NCI-H2171 treated with DMSO at 0.1 percent for 48 hours (cell line): ENCODE measurements at places on chromosomes 5 and 9.

GRCh38 chr9:28909526-28909925 is 1336.2 kb upstream of the C9orf72 start:
- DNase-seq = no peak

DNA sequence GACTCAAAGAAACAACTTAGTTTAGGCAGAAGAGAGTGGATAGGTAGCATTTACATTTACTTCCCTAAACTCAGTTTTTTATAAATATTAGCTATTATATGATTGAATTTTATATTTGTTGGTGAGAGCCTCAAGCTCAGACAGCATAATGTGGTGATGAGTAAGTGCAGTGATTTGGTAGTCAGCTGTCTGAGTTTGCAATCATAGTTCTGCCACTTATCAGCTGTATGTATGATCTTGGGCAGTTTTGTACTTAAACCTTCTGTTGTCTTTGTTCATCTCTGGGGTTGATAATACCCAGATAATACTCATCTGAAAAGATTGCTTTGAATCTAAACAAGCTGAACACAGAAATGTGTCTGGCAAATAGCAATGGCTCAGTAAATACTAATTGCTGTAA is 108.8 kb downstream of the ANXA1 start:
- no peak for DNase-seq

GRCh38 chr5:168269937-168270330 is 21.5 kb upstream of the WWC1 start:
- peak; percentile 82 for DNase-seq

DNA sequence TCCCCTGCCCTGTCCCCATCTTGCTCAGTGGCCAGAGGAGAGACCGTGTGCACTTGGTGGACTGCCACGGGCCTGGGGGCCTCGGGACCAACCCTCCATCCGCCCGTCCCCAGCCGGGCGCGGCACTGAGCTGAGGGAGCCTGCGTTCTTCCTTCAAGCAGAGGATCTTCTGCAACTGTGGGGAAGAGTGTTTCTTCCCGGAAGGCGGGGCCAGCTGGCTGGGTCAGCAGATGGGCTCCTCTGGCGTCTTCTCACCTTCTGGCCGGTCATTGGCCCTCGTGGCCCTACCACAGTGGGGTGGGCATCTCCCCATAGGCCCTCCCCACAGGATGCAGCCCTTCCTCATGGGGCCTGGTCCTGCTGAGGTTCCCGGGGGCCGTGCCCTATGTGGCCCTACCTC is 17.4 kb downstream of the RXRA start:
- no peak for DNase-seq

GRCh38 chr5:176492431-176492830 is 44.2 kb downstream of the FAF2 start:
- no peak for DNase-seq

- no peak for DNase-seq
Measured at GRCh38 chr9:129703667-129704355, 38.4 kb downstream of the PRRX2 start.

GRCh38 chr5:31470608-31471007 is 61.3 kb downstream of the DROSHA start:
- DNase-seq = no peak

- no peak for DNase-seq
Measured at GRCh38 chr5:1217596-1218206, 7.5 kb upstream of the SLC6A18 start.

DNA sequence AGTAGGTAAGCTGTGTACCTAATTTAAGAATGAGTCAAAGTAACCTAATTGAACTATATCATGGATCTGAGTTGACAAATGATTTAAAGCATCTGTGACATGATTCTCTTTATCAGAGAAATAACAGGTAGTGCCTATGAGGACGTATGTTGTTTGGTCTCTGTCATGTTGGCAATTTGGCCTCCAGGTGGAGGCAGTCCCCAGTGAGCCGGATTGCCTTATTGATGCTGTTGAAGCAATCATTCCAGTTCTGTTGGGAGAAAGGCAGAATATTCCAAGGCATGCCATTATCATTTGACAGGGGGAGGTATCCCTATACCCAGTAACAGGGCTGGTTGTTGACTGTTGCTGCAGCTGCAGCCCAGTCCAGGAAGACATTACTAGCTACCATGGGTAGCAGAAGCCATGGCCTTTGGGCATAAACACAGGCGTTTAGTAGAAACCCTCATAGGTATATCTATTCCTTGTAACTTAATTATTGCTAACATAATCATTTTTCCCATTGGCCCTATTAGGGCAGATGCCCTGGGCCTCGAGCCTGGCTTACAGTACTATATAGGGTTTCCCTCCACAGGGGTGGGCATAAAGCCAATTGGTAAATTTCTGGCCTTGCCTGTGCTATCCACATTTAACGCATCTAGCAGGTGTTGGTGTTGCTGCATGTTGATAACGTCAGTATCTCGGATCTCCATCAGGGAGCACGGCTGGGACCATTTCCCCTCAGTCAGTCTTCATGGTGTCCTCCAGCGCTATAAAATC is 12.2 kb upstream of the SLC22A4 start:
- no peak for DNase-seq

DNA sequence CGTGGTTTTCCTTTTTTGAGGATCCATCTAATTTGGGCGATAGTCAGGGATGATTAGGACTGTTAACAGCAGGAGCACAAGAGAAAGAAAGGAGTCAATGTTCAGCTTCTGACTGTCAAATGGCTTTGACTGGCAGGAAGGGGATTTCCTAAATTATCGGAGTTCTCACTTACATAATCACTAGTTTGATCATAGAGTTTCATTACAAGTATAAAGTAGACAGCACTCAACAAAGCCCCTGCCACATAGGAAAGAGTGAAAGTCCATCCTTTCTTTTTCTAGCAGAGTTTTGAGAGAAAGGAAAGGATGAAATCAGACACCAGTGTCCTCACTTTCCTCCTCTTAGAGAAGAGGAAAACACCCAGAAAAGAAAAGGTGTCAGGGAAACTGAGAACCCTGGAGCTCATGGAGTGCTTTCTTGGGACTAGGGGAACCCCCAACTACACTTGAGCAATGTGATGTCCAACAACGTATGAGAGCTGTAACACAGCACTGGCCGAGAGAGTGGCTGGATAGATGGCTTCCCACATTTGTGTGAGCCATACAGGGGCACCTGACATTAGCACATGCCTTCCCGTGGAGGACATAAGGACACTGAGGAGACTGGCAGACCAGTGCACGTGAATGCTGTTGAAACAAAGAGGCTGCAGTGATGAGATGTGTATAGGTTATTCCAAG is 26.0 kb upstream of the LPAR1 start:
- no peak for DNase-seq

DNA sequence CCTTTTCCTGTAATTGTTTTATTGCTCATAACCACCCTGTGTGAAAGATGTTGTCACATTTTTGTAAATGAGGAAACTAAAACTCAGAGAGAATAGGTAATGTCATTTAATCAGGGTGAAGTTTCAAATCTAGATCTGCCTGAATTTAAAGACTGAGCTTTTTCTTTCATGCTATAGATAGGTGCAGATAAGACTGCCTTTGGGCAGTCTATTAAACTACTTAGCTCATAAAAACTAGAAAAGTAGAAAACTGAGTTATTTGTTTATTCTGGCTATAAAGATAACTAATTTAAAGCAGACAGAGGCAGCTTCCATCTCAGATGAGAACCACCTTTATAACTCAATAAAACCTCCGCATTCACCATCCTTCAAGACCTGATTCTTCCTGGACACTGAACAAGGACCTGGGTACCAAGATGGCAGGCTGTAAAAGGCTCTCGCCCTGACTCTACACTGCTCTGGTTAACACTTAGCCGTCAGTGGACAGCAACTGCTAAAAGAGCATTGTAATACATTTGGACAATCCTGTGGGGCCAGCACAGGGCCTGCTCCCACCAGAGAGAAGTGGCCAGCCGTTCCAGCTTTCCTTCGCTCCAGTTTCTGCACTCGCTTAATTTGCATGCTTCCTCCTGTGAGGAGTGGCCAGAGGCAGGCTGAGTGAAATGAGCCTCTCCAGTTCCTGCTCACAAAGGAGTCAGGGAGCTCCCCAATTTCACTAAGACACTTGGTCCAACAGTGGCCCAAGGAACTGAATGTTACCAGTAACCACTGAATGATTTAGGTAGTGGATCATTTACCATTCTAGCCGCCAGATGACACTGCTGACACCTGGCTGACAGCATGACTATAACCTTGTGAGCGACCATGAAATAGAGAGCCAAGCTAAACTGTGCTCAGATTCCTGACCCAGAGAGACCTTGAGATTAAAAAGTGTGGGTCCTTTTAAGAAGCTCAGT is 566.4 kb downstream of the EFNA5 start:
- no peak for DNase-seq

- no peak for DNase-seq
Measured at GRCh38 chr5:140481758-140482157, 65.7 kb upstream of the EIF4EBP3 start.

- no peak for DNase-seq
Measured at GRCh38 chr9:134544388-134545214, 97.0 kb upstream of the COL5A1 start.

DNA sequence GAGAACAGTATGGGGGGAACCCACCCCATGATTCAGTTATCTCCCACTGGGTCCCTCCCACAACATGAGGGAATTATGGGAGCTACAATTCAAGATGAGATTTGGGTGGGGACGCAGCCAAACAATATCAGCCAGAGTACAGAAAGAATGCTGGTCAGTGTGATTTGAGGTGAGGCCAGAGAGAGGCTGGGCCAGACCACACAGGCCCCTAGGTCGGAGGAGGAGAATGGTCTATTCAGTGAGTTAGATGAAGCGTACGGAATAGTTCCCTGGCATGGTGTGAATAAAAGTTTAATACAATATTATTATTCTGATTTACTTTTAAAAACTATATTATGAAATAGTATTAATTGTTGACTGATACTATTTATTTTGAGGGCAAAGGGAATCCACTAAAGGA is 39.7 kb downstream of the PCSK5 start:
- no peak for DNase-seq

DNA sequence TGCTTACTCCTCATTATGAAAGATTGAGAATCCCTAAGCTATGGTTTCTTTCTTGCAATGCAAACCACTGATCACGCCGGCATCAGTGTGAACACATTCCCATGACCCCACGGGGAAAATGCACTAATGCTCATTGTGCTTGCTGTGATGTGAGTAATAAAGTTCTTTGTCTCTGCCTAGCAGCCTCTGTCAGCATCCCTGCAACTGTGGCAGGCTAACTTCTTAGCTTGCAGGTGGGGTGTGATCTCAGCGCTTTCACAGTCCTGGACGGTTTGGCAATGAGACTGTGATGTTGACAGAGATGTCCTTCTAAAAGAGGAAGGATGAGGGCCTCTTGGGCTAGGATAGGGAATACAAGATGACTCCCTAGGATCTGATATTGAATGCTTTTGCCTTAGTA is 1218.7 kb downstream of the EFNA5 start:
- no peak for DNase-seq

DNA sequence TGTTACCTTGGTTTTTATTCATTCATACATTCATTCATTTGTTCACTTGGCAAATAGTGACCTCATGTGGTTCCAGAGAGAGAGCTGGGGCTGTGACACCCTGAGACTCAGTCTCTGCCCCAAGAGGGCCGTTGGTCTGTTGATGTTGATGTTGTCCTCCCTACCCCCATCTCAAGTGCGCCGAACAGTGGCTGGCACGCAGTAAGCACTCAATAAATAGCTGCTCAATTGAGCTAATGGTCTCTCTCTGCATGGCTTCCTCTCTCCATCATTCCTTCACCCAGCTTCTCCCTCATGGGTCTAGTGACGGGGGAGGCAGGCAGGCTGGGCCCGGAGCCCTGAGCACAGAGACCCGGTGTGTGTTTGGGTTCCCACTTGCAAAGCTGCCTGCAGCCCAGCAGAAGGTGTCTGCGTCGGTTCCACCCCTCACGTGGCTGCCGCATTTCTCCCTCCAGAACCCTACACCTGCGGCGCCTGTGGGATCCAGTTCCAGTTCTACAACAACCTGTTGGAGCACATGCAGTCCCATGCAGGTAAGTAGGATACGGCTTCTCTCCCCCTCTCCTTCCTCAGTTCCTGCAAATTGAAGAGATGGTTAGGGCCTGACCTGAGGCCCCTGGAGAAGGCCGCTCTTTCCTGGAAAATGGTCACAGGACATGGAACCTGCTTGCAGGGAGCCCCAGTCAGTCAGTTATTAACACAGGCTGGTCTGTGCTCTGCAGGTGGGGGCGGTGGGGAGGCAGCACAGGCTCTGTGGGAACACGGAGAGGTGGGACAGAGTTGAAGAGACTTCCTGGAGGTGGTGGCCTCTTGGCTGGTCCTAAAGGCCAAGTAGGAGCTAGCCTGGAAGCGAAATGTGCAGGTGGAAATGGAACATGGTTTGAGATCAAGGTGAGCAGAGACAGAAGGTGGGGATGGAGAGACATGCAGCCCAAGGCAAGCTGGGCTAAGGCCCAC is 42.0 kb downstream of the AMBP start:
- DNase-seq = no peak

DNA sequence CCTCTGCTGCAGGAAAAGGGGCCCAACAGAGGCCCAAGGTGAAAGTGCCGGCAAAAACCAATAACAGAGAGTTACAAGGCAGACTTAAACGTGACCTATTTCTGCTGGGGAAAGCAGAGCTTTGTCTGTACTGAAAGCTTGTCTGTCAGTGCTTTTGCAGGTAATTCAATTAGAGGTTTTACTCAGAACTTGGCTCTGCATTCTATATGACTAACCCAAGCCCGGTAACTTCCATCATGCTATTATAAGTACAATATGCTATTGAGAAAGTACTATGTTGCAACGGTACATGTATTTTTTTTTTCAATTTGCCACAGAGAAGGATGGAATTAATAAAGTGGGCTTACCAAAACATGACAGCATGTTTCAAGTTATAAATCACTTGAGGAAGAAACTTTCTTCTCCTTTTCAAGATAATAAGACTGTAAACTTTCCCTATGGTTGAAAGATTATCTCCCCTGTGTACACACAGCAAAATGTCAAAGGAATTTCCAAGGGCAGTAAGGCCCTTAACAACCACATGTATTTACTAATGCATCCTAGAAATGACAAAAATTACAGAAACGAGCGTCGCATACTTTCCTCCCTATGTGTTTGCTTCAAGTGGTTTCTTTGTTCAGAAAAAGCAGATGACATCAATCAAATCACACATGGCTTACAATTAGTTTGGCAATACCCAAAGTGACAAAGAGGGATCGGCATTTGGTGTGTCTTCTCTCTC is 282.4 kb downstream of the EFNA5 start:
- no peak for DNase-seq

GRCh38 chr5:172835290-172835993 is 1.4 kb downstream of the ERGIC1 start:
- DNase-seq = no peak
